ENCODE measurements at places on chromosomes 16 and 17.

DNA sequence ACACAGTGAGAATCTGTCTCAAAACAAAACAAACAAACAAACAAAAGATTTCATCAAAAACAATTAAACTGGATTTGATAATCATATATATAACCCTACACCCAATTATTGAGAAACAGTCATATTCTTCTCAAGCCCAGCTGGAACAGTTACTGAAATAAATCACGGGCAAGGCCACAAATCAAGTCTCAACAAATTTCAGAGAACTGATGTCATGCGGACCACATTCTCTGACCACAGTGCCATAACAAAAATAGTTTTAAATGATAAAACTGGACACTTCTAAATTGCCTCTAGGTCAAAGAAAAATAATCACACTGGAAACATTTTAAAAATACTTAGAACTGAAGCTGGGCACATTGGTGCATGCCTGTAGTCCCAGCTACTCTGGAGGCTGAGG is 15.9 kb upstream of the PIK3R5 start:
- DNase-seq = no peak

GRCh38 chr17:149231-149630 is 11.9 kb downstream of the SCGB1C2 start:
- no peak for DNase-seq

- no peak for DNase-seq
Measured at GRCh38 chr16:53689636-53690035, 14.0 kb downstream of the RPGRIP1L start.

DNA sequence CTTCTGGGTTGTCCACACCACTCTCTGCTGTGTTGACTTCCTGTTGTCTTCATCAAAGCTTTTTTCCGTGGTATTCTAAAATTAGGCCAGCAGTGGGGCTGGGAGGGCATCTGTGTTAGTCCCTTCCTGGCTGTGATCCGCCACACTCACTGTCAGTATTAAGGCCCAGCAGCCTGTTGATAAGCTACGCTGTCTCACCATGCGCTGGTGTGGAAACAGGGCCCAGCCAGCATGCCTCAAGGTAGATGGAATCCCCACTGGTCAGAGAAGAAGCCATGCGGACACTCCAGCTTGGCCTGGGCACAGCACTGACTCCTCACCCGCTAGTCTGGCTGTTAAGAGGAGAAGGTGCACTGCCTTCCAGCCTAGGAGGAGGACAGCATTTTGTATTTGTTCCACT is 11.4 kb downstream of the CDR2L start:
- no peak for DNase-seq

DNA sequence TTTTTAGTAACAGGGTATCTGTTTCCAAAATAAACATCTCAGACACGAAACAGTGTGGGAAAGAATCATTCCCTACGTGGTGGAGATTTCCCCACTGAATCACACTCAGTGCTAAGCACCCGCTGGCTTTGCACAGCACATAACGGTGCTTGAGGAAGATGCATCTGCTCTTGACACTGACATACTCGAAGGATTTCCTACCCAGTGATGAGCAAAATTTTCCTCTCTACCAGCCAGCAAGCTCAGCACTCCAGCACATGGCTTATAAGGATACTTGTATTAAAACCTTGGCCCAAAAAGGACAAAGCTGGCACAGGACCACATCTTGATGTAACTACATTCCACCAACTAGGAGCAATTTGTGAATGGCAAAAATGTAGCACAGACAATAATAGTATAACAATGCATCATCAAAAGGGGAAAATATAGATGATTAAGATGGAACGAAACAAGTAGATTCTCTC is 59.0 kb downstream of the ANKFY1 start:
- DNase-seq = peak; percentile 93

- no peak for DNase-seq
Measured at GRCh38 chr17:59914274-59914854, 21.4 kb downstream of the RPS6KB1 start.

DNA sequence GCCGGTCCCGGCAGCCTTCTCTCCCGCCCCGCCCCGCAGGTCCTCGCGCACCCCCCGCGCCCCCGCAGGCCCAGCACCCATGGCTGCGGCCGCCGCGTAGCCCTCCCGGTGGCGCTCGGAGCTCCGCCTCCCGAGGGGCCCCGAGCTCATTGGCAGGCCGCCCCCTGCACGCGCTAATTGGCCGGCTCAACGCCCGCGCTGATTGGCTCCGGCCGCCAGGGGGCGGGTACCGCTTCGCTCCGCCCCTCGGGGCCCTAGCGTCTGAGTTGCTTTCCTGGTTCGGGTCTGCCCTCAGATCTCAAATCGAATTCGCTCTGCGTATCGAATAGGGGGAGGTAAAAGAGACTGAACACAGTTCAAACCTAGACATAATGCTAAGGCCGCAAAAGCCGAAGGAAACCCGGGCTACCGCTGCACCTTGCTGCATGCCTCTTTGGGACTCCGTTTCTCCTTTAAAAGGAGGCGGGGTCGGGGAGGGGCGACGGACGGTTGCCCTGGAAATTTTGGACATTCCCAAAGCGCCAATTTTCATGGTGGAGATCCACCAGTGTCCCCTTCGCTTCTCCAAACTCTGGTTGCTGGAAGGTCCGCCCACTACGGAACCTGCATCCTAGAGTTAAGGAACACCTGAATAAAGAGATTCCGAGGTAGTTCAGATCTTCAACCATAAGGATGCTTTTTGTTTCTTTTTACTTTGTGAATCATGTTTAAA is at the start of gene DEXI:
TSS of gene DEXI (minus strand) at position 117 of the 712 bp plus-strand sequence. CDS start 463 bp downstream, outside the sequence.
- peak; percentile 81 for DNase-seq

GRCh38 chr17:16106161-16106891 is 106.7 kb downstream of the TTC19 start:
- DNase-seq = no peak

DNA sequence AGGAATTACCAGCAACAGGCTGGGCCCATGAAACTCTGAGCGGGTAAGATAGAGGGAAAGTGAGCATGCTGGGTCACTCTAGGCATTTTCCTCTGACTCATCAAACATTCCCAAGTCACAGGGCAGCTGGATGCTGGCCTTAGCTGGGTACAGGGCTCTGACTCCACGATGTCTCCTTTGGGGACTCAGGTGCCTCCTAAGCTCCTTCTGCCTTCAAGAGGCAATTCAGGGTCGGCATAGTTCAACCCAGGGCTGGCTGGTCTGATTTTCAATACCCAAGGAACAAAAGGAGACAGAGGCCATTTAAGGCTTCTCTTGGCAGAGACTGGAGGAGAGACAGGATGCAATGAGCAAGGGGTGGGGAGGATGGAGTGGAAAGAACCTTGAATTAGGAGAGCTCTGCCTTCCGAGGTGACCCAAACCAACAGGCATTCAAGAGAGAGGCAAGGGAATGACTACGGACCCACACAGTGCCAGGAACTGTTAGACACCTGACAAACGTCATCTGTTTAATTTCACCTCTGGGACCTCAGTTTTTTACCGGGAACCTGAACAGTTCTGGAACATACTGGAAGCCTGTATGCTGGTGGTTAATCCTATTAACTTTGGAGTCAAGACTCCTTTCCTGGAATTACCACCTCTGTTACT is 910 bp downstream of the WBP2 start:
- peak; percentile 60 for DNase-seq

GRCh38 chr16:66928702-66929388 is 3.5 kb upstream of the RRAD start:
- peak; percentile 18 for DNase-seq

- no peak for DNase-seq
Measured at GRCh38 chr16:85428899-85429775, 184.0 kb upstream of the GSE1 start.

- DNase-seq = no peak
Measured at GRCh38 chr16:19837331-19837980, 47.2 kb downstream of the GPRC5B start.

- DNase-seq = no peak
Measured at GRCh38 chr17:77884967-77885641, 73.4 kb upstream of the TNRC6C start.

DNA sequence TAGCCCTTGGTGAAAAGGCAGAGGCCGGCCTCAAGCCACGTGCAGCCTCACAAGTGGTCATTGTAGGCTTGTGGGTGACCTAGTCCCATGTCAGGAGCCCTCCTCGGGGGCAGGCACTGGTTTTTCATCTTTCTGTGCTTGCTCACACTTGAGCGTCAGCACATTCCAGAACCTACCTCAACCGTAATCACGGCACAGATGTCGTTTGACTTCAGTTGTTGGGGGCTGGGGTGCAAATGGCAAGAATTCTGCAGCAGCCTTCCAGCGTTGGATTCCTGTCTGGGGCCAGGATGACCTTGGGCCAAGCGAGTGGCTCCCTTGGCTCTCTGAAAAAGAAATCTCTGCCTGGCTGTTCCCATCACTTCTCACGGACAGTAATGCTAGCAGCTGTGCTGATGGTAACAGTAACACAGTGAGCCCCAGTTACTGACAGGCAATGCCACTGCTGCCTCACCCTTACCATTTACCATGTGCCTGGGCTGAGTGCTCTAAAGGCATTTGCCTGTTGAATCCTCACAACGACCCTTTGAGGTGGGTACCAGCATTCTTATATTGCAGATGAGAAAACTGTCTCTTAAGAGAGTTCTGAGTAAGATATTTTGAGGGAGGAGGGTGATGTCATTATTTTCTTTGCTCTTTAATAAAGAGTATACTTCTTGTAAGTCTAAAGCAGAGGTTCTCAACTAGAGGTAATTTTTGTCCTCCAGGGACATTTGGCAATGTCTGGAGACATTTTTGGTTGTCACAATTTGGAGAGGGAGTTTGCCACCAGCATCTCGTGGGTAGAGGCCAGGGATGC is 46.5 kb downstream of the KSR1 start:
- DNase-seq = peak; percentile 78

- no peak for DNase-seq
Measured at GRCh38 chr16:7182510-7183109, 150.0 kb upstream of the RBFOX1 start.

DNA sequence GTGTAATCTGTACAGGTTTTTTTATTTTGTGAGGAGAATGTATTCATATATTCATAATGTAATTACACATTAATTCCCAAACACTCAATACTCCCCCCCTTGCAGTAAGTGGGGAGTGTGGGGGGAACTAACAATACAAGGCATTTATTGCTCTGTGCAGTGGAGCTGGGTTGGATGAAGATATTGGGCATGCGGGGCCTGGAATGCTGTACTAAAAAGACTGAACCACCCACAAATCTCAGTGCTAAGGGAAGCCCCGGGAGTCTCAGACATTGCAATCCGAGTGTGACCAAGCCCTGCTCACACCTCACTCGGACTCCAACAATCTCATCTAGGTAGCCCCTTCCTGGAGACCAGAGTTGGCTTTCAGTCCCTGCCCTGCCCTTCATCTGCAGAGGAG is 6.0 kb downstream of the PLLP start:
- DNase-seq = no peak

- peak; percentile 95 for DNase-seq
Measured at GRCh38 chr17:35244341-35245195, 1.7 kb downstream of the SLFN5 start.

GRCh38 chr16:28309811-28310311 is 17.5 kb downstream of the SBK1 start:
- no peak for DNase-seq

DNA sequence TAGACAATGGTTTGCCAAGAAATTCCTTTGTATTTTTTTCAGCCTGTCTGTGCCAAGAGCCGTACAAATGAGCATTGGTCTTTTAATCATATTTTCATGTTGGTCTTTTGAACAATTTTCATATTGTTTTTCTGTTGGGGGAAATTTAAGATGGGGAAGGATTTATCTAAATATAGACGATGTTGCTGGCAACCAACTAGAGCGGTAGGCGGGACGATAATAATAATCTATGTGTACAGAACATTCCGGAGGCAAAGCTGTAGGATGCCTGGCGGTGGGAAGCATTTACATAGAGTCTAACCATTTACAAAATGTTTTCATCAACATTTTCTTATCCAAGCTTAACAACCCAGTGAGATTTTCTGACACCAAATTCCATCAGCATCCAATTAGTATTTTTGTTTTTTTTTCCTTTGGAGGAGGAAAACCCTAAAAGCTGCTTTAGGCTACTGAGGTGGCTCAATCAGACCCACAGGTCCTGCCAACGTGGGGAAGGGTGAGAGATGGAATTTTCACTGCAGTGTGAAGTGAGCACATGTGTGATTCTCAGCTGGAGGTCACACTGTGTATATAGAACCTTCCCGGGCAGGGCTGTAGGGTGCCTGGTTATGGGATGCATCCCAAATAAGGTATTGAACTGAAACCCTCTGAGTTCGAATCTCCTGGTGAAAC is 11.7 kb upstream of the SEC14L1 start:
- peak; percentile 71 for DNase-seq

DNA sequence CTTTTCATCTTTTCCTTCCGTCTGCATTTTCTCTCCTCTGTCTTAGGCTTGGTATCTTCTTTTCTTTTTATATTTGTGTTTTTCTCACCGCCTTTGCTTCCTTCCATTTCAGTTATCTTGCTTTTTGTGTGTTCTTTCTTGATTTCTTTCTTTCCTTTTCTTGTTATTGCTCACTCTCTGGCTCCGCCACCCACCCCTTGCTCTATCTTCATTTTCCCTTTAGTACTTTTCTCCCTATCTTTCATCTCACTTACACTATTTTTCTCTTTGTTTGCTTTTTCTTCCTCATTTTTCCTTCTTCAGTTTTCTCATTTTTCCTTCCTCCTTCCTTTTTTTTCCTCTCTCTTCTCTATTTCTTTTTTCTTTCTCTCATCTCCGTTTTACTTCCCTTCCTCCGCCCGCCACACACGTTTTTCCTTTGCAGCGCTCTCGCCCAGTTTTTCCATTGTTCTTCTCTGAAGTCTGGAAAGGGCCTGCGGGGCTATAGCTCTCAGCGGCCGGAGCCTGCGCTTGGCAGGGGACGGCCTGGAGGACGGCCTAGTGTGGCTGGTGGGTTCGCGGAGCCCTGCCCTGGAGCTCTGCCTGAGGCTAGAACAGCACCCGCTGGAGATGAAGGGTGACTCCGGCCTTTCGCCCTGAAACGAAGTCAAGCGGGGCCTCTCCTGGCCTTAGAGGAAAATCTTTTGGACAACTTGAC is 5.2 kb upstream of the HOXB13 start:
- no peak for DNase-seq

DNA sequence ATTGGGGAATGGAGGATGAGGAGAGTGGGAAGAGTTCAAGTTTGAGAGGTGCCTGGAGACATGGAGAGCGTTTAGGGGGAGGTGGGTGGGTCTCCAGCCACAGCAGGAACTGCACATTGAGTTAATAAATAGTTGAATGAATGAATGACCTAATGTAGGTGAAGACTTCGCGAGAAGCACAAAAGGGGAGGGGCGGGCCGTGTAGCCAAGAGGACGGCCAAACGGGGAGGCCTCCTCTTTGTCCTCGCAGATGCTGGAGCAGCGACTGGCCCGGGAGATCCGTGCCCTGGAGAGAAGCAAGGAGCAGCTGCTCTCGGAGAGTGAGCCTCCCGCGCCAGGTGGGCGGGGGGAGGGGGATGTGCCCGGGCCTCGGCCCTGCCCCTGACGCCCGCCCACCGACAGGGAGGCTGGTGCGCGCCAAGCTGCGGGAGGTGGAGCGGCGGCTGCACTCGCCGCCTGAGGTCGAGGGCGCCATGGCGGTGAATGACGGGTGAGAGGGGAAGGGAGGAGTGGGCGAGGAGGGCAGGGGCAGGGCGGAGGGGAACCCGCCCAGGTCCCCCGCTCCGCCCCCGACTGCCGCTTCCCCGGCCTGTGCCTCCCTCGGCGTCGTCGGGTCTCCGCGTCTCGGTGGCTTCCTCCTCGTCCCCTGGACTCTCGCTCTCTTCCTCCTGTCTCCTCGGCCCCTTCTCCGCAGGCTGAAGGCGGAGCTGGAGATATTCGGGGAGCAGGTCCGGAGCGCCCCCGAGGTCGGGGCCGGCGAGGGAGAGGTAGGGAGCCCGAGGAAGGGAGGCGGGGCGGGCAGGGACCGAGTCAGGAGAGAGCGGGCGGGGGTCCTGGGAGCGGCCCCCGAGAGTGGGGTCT is 12.9 kb downstream of the SYCE1L start:
- DNase-seq = no peak

- DNase-seq = no peak
Measured at GRCh38 chr17:64190472-64190871, 60.5 kb upstream of the ERN1 start.
